Activated CD4-positive, alpha-beta T cell treated with anti-CD3 and anti-CD28 coated beads for 24 hours (primary cell): ENCODE measurements at places on chromosomes 2 and 18.
A peak's percentile ranks its signal among the peaks of the same experiment; 100 is the strongest.

DNA sequence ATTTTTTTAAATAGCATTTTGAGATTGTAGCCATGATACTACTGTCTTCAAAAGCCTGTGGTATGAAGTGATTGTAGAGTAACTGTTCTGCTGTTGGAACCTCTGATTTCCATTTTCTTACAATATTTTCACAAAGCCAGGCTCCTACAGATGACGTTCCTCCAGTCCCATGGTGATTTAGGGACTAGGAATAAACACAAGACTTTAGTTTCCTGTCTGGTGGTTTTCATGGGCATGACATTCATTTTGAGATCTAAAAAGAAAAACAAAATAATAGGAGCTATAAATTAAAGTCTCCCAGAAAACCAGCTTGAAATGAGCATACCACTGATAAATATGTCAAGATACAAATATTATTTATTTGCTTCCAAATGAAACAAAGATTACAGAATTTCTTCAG lies 1223.5 kb upstream of the CELF4 start:
- no peak for DNase-seq

DNA sequence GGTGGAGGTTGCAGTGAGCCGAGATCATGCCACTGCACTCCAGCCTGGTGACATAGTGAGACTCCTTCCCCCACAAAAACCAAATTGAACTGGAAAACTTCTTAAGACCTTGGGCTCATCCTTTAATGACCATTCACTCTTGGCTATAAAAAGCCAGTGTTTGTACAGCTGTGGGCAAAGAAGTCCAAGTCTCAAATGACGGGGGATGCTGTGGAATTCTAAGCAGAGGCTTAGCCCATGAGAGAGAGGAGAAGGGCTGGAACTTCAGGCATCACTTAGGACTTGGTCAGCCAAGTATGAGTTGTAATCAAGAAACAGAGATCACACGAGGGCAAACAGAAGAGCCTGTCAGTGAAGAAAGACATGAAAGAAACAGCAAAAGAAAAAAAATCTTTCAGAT lies 79.3 kb upstream of the POU3F3 start:
- no peak for DNase-seq

- DNase-seq, result no peak
Measured at GRCh38 chr2:154223726-154224125, 352.0 kb downstream of the GALNT13 start.

DNA sequence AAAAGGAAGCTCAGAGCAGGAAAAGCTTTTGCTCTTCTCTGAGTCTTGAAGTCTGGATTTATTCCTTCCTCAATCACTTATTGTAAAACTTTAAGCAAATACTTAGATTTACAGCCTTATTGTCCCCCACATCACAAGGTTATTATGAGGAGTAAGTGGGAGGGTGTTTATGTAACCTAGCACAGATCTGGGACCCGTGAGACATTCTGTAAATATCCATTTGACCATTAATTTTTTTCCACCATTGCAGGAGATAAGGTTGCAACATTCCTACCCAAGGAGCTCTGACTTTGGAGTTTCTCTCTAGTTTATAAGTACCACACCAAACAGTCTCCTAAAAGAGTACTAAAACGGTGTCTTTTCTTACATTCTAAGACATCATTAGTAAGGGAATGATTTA lies 52.1 kb upstream of the CTIF start:
- DNase-seq, result no peak

DNA sequence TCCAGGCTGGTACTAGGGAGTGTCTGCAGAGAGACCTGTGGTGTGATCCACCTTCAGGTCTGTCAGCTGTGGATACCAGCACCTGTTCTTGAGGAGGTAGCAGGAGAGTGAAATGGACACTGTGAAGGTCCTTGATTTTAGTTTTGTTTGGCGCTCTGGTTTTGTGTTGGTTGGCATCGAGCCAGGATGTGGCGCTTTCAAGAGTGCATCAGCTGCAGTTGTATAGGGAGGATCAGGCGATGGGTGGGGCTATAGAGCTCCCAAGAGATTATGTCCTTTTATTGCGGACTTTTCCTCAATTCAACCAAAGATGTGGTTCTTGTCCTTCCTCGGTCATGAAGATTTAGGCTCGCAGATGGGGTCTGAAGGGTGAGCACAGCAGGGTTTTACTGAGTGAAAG lies 37.5 kb downstream of the SLC39A10 start:
- DNase-seq, result no peak

- DNase-seq, result no peak
Measured at GRCh38 chr2:16817305-16818202, 151.9 kb upstream of the CYRIA start.

- no peak for DNase-seq
Measured at GRCh38 chr2:64905338-64906024, 83.7 kb upstream of the SLC1A4 start.

DNA sequence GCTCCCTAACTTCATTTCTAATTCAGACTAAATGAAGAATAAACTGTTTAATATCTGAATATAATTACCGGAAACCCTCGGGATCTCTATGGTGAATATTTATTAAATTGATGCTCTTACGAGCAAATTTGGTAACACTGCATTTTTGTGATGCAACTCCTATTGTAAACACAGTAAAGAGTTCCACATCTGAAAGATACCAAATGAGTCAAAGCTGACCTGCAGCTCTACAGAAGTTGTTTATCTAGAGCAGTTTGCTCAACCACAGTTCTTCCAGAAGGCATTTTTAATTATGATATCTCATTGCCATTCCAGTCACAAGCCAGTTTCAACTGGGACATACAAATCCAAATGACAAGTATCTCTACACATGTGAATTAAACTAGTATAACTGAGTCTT lies 129.7 kb downstream of the PKP4 start:
- DNase-seq, result no peak

- DNase-seq, result no peak
Measured at GRCh38 chr2:208134928-208135586, 5.4 kb upstream of the CRYGC start.

- no peak for DNase-seq
Measured at GRCh38 chr2:224069172-224069571, 30.1 kb upstream of the SERPINE2 start.

GRCh38 chr2:60438131-60438530 lies 115.3 kb downstream of the BCL11A start:
- no peak for DNase-seq

DNA sequence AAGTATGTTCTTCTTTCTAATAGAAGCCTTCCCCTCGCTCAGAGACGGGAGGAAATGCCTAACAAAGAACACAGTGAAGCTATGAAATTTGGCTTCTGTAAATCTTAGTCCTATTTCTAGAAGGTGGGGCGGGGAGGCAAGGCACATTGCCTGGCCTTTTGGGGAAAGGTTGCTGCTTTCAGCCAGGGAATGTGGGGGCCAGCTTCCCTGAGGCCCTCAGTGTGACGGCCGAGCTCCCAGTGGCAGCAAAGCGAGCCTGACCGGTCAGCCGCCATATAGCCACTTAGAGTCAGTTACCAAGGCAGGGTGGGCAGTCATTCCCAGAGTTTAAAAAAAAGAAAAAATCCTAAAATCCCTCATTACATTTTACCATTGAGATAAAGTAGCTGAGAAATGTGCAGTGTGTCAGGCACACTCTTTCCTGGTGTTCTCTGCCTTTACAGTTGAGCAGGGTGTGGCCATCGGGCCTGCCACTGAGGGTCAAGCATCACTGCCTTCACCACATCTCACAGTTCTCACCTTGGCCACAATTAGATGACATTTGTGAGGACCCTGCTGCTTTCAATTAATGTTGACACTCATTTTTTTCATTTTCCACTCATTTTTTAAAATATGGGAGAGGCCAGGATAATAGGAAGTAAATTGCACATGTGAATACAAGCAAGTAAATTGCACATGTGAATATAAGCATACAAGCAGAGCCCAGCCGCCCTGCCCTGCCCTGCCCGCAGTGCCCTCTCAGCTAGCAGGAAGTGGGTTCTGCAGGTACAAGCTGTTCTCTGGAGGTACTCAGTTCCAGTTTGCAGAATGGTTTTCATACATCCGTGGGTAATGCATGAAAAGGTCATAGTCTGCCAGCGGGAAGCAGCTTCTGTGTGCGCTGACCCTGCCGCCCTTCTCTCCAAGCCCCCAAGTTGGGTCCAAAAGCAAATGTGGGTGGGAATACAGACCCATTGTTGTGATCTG lies 76.9 kb downstream of the WDSUB1 start:
- DNase-seq, result no peak

DNA sequence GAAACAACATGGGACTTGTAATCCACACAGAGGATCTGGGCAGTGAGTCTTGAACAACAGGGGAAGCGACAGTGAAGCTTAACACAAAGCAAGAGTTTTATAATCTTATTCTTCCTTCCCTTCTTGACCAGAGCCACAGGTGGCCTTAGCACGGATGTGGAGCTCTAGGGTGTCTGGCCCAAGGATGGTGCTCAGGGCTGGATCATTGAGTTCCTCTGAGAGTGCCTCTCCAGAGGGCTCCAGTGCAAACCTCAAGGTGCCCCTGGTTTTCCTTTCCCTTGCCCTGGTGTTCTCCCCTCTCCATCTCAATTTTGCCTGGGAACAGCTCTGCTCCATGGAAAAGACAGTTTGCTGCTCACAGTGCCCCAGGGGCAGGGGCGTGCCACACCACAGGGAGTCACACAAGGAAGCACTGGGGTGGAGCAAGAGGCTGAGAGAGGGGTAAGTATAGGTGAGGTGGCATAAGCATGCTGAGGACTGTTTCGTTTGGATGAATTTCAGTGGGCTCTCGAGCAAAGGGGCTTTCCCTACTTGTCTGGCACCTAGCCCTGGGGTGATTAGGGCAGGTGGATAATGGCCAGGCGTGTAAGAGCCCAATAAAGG lies 88.6 kb upstream of the B3GNT7 start:
- DNase-seq, result no peak

- DNase-seq, result no peak
Measured at GRCh38 chr2:160331258-160332025, 131.4 kb upstream of the ITGB6 start.

- DNase-seq, result no peak
Measured at GRCh38 chr2:7633566-7634153, 716.4 kb downstream of the RNF144A start.

GRCh38 chr2:144261336-144261735 lies 258.6 kb downstream of the ZEB2 start:
- DNase-seq, result no peak

DNA sequence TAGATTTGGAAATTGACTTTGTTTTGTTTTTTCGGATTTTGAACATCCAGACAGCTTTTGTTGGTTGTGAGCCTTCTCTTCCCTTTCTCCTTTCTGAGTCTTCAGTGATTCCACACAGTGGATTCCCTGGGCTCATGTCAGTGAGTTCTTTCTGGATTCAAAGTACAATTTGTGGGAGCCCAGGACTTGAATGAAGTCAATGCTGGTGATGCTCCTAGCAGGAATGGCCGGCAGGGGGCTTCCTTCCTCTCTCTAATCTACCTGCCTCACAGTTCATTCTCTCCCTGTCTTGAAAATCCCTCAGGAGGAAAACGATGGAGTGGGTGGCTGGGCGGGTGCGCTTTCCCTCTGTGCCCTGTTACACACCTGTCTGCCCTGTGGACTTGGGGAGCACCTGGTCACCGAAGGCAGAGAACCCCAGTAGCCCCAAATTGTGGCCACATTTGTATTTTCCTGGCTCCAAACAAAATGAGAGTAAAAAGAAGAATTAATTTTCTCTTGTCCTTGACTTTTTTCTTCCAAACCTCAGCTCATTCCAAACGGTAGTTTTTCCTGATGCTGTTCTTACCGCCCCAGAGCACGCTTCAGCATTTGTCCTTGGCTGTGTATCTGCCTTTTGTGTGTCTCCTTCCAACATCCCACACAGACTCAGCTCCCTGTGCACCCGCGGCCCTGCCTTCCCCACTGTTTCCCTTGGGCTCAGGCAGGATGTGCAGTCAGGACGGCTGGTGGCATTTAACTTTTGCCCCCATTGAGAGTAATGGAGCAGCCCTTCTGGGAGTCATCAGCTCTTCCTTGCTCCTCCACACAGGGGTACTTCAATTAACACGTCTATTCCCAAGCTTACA lies 86.6 kb downstream of the MARCO start:
- no peak for DNase-seq

DNA sequence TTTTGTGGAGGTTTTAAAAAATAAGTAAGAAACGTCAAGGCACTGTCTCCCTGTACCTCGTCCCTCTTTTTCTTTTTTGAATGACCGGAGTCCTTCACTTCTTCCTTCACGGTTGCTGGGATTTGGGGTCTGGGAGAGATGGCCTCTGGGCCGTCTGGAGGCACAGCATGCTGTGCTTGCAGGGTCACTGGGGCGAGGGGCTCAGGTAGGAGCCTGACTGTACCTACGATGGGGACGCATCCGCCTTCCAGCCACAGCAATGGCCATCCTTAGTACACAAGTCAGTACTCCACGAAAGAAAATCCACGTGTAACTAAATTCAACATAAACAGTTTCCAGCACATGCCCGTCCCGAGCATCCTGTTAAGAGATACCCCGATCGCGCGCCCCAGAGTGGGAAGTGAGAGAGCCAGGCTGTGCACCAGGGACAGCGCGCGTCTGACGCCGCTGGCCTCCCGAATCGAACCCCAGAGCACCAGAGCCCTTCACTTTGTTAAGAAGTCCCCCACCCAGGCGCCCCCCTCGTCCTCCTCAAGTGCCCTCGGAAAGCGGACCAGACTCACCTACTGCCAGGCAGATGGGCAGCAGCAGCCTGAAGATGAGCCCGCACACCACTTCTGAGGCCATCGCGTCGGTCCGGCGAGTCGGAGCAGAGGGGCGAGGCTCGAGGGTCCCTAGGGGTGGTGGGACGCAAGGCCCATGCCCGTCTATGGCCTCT lies 1.2 kb downstream of the PIEZO2 start:
- DNase-seq, result no peak

- peak; percentile 50 for DNase-seq
Measured at GRCh38 chr2:200862532-200863000, 1.9 kb downstream of the CLK1 start.

GRCh38 chr2:152594022-152594766 lies 123.1 kb downstream of the PRPF40A start:
- DNase-seq, result no peak

- DNase-seq, result no peak
Measured at GRCh38 chr2:64652231-64653108, 1.2 kb downstream of the SERTAD2 start.

DNA sequence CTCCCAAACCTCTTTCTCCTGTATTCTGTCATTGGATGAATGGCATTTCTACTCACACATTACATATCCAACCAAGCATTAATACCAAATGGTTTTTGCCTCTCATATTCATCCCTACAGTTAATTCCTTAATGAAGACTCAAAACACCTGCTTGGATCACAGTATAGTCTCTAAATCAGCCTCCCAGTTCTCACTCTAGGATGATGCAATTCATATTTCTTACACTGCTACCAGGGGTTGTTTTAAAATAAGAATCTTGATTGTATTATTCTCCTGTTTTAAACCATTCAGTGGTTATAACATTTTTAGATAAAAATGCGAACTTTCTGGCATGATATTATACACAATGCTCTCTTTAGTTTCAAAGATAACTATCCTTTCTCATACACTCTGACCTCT lies 281.4 kb upstream of the ZEB2 start:
- no peak for DNase-seq

DNA sequence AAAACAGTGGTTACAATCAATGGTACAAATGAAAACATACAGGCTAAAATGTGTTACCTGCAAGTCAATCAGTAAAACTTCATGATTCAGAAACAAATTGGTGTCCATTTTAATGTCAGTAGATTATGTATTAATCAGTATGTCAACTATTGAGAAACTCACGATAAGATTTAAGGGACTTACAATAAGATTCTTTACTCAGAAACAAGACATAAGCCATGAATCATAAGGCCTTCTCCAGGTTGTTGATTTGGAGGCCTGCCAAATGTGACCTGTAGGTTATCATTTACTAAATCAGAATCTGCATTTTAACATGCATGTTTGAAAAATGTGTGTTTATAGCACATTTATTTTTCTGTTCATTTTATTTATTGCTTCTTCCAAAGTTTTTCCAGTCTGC lies 623.1 kb downstream of the CCDC85A start:
- no peak for DNase-seq
